ENCODE measurements at places on chromosomes 5 and 9.

- DNase-seq = no peak
Observed at GRCh38 chr5:39441838-39442237, 17.1 kb upstream of the DAB2 start.

GRCh38 chr5:73160239-73160671 lies 12.7 kb upstream of the TMEM174 start:
- no peak for DNase-seq

DNA sequence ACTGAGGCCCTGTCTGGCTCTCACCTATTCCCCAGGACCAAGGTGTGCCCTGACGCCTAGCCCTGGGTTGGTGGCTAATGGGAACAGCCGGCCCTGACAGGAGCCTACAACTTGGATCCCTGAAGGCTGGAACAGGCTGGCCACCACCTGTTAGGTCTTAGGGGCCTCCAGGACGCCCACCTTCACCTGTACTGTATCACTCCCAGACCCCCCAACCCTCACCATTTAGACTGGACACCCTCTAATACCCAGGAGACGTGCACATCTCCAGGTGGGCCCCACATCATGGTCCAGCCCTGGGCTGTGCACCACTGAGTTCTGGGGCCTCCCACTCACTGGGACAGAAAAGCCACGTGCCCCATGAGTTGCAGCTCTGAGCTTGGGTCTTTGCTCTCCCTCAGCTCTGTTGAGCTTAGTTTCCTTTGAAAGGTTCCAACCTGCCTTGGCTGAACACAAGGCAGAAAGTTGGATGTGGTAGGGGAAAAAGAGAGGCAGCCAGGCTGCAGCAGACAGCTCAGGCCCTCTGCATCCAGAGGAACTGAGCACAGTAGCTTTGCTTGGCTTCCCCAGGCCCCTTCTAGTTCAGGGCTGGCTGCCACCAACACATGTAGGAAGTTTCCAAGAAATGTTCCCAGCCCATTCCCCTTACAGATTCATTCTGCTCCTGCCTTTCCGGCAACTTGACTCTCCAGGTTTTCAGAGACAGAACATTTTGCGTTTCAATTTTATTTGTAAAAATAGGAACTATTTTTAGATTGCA lies 116.8 kb upstream of the TBC1D2 start:
- DNase-seq = no peak

- no peak for DNase-seq
Observed at GRCh38 chr5:32089146-32090000, 84.7 kb downstream of the GOLPH3 start.

GRCh38 chr5:120609570-120609969 lies 145.5 kb downstream of the PRR16 start:
- DNase-seq = no peak

DNA sequence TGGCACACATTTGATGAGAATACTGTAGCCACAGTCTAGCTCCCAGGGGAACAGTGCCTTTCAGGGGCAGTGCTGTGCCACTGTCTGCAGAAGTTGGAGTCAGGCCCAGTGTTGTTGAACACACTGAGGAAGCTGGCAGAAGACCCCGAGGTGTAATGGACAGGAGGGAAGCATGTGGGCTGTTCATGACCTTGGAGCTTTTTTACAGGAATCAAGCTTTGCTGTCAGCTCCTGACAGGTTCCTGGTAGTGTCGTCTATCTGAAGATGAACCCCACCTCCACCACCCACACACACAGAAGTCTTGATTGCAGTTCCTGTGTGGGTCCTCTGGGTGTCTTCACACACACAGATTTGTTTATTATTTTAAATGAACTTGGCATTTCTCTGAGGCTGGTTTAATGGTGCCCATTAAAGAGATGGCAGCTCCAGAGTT lies 40.3 kb upstream of the TNFAIP8 start:
- DNase-seq = no peak

- no peak for DNase-seq
Observed at GRCh38 chr9:77864211-77864889, 167.3 kb downstream of the GNAQ start.

All from right cardiac atrium (tissue), 5 donors.